ENCODE measurements at places on chromosomes 12 and 14.

DNA sequence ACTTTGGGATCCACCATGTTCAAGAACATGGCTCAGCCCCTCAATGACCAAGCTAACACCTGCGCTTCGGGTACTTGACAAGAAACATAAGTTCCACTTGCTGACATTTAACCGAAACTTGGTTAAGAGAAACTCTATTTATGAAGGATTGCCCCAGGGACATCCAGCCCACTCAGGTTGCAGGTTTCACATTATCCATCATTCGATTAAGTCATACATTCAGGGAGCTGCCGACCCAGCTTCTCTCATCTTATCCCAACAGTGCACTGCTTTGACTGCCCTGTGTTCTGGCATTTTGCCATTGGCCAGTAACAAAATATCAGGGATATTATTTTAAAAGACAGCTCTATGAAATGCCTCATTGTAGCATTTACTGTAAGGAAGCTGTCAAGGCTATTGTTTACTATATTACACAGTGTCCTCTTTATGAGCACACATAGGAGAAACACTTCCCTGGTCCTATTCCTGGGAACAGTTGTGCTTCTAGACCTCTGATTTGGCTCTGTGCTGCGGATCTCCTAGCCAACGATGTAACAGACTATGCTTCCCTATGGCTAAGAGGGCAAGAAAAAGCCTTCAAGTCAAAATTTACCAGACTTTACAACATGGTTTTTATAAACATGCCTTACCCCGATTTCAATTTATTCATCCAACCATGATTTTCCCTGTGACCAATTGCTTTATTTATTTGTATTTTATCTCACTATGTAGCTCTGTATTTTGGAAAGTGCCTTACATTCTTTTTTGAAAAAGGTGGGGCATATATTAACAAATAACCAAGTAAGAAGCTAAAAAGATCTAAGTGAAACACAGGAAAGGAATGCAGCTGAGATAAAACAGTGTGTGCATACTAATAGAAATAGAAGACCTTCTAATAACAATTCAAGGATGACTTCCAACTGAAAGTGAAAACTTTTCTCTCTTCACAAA is 109.3 kb downstream of the ITPR2 start:
- no peak for DNase-seq

DNA sequence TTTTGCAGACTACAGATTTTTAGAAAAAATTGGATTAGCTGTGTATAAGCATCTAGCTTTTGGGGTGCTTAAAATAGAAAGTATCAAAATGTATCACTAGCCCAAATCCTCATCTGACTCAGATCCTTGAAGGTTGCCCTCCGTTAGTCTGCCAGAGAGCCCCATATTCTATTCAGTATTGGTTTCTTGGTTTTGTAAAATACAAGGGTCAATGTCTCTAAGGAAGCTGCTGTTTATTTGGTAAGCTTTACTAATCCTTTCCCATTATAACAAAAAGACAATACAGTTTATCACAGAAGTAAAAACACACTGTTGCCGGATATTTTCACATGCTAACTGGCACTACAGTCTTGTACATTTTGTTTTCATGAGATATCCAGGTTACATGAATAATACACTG is 92.8 kb upstream of the PTHLH start:
- no peak for DNase-seq

DNA sequence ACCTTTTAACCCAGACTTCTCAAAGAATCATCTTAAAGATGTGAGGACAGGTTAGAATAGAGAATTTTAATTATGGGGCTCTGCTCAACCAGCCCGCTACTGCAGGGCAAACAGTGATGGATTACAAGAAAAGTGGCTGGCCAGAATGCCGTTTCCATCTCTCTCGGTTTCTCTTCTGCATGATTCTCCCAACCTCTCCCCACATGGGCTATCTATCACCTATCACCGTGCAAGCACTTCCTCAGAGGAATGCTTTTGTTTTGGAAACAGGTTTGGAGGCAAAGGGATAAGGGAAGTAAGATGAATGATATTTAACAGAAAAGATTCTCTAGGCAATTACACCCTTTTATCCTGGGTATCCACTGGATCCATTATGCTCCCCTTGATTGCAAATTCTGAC is 37.4 kb upstream of the PHC1 start:
- no peak for DNase-seq

GRCh38 chr12:95720146-95720545 is 70.4 kb downstream of the NTN4 start:
- no peak for DNase-seq

DNA sequence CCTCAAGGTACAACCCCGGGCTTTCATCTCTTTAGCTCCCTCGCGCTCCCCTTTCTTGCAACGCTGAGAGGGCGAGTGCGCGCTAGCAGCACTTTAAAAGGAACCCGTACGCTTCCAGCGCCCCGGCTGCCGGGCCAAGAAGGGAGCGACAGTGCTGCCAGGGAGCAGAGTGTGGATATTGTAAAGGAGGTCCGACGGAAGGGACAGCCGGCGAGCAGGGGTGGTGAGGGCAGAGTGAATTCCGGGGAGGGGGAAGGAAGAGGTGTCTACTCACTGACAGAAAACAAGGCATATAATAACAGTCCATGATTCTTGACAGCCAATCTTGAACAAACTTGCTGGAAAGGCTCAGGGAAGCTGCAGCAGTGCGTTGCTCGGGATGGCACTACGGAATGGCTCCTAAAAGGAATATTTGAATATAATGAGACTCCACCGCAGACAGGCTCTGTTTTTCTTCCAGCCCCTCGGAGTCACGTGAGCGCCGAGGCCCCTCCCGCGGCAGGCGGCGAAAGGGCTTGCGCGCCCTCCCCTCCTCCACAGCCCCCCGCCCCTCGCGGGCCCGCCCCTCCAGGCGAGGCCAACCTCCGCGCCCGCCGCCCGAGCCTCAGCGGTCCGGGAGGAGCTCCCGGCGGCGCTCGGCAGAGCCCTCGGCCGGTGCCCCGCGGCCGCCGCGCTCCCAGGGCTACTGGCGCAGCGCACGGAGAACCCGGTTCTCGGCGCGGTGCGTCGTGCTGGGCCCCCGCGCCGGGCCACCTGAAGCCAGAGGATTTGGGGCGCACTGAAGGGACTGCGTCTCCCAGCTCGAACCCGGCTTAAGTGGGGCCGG is 3.4 kb downstream of the BMP4 start:
- DNase-seq = no peak

DNA sequence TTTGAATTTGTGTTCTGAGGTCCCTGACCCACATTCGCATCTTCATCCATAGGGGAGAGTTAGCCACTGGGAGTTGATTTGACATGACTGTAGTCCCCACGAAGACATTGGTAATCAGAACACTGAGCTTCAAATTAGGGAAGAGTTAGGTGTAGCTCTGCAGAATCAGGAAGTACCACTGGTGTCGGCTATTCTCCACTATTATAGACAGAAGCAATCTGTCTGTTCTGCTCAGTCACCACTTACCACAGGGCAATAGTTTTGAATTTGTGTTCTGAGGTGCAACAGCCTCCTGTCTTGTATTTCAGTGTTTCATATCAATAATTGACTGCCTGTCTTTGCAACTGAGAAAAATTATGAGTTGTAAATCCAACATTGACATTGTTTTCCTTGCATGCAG is 407.6 kb downstream of the LRFN5 start:
- DNase-seq = no peak

DNA sequence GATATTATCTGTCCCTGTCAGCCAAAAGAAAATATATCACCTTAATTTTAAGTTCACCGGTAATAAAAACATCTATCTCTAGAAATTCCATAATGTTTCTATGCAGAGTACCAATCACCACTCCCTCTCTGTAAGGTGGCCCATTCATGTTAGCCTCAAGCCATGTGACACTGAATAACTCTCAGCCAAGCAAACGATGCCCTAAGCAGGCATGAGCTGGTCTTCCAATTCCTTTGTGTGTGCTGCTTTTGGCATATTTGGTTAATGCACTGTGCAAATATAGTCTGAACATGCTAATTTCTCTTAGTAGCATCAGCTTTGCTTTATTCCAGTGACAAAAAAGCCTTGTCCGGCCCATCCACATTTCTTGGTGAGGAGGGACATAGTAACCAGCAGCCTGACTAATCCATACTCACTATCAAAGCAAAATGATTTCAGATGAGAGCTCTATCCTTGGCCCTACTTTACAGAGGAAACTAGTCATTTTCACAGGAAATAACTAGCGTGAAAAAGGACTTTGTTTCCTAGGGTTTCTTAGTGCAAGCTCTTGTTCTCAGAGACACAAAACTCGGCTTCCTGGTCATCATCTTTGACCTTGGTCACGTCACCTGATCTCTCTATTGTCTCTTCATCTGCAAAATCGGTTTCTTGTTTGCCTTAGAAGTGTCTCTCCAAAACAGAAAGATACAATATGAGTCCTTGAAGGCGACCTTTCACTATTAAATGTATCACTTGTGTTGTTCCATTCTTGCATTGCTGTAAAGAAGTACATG is 59.2 kb upstream of the RTRAF start:
- peak; percentile 74 for DNase-seq

DNA sequence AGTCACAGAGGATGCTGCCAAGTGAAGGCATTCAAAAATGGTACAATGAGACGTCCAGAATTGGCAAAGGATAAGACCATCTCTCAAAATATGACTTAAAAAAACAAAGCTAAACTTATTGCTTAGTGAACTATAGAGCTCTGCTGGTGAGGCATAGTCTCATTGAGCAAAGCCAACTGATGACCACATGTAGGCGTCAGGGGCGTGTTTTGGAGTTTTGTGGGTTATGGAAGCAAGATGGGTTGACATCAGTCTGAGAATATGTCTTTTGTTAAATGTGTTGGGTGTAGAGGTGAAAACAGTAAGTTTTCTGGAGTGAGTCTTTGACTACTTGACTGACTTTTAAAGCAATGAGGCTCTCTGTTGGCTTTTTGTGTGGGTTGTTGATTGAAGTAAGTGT is 47.2 kb downstream of the ATL1 start:
- DNase-seq = no peak

DNA sequence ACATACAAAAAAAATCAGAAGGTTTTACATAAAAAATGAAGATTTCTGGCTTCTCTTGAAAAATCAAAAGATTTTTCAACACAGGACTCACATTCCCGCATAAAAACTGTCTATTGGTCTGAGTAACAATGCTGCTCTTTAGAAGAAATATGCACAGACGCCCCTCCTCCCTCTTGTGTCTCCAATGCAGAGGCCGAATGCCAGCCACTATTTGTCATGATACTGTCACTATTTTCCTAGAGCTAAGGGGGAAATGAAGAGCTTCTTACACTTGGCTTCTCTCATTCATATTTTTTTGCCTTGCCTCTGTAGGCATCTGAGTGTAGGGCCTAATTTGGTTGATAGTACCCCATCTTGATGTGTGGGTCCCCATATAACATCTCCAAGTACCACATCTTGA is 98.0 kb downstream of the BBS10 start:
- no peak for DNase-seq

GRCh38 chr12:93762059-93762719 is 85.0 kb downstream of the CRADD start:
- no peak for DNase-seq

DNA sequence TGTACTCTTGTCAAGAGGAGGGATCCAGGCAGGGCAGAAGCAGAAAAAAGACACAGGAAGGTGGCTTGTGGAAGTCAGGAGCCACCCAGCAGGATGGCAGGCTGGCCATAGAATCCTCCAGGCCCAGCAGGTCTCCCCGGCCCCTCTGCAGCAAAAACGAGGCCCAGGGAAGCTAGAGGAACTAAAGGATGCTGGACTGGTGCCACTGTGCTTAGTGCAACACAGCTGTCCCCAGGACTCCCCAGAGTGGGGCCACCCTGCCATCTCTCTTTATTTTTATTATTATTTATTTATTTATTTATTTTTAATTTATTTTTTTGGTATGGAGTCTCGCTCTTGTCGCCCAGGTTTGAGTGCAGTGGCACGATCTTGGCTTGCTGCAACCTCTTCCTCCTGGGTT is 54.1 kb downstream of the PITPNM2 start:
- DNase-seq = no peak

GRCh38 chr12:80838708-80839107 is 99.0 kb downstream of the LIN7A start:
- DNase-seq = no peak

DNA sequence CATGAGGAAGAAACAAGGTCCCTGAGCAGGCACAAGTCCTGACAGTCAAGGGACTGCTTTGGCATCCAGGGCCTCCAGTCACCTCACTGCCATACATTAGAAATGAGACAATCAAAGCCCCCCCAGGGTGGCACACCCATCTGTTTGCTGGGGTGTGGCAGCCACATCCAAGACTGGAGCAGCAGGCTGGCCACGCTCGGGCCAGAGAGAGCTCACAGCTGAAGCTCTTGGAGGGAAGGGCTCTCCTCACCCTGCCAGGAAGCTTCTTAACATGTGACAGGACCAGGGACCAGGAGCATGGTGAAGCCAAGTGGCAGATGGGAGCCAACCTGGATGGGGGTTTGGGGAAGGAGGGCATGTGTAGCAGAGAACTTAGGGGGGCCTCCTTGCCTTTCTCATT is 10.0 kb downstream of the CACNB3 start:
- no peak for DNase-seq

GRCh38 chr12:30988646-30989286 is 62.2 kb downstream of the TSPAN11 start:
- peak; percentile 42 for DNase-seq

DNA sequence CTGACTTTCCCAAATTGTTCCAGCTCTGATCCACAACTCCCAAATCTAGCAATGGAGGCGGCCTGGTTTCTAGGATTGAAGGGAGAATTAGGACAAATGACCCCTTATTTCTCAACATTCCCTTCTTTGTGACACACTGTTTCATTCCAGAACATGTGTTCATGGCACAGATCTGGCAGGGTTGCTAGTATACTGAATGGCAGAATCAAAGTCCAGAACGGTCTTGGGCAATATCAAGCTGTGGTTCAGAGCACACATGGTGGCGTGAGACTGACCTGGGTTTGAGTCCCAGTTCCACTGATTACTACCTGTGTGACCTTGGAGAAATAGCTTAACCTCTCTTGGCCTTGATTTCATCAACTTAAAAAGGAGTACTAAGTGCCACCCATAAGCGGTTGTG is 152.5 kb downstream of the SAMD4A start:
- no peak for DNase-seq

- no peak for DNase-seq
Measured at GRCh38 chr14:22202313-22202712, 386.7 kb downstream of the DAD1 start.

DNA sequence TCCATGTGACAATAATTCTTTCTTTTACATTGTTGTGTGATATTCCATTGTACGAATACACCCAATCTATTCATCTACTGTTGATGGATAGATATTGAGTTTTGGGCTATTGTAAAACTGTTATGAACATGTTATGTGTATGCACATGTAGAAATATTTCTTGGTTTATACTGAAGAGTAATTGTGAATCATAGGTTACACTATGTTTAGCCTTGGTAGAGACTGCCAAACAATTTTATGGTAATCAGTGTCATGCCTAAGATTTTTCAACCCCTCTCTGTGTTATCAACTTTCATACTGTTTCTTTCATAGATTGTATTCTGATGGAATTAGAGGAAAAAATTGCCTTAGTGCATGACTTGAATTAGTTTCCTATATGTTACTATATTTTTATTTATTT is 39.5 kb downstream of the FRMD6 start:
- DNase-seq = no peak

Measured in NCI-H2081 (cell line).